ENCODE measurements at places on chromosomes 11 and 22.

- DNase-seq = no peak
Observed at GRCh38 chr11:129933891-129934290, 38.5 kb upstream of the NFRKB start.

DNA sequence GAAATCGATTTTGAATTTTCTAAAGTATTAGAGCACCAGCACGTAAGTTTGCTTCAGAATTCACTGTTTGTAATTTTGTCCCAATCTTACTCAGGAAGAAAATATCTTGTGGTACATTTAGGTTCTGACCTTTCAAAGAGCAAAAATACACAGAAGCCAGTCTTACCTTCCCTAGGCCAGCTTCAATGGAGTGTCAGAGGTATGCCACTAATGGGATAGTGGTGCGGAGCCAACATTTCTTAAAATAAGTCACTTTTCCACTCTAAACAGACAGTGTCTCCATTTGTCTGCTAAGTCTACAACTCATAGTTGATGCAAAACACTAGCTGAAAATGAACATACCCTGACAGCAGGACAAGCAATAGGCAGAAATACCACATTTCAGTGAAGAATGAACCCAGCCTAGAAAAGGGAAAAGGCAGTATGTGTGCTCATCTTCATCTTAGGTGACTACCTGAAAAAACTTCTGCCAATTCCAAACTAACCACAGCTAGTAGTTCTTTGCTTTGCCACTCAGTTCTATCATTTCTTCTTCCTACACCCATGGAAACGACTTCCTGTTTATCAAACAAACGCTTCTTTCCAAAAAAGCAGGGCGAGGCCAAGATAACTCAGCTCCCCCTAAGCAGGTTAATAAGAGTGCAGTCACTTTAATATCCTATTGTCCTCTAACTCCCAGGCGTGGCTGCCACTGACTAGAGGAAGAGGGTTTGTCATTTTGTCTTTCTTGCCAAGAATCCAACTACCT, 94.0 kb upstream of the APOA1 start:
- no peak for DNase-seq

DNA sequence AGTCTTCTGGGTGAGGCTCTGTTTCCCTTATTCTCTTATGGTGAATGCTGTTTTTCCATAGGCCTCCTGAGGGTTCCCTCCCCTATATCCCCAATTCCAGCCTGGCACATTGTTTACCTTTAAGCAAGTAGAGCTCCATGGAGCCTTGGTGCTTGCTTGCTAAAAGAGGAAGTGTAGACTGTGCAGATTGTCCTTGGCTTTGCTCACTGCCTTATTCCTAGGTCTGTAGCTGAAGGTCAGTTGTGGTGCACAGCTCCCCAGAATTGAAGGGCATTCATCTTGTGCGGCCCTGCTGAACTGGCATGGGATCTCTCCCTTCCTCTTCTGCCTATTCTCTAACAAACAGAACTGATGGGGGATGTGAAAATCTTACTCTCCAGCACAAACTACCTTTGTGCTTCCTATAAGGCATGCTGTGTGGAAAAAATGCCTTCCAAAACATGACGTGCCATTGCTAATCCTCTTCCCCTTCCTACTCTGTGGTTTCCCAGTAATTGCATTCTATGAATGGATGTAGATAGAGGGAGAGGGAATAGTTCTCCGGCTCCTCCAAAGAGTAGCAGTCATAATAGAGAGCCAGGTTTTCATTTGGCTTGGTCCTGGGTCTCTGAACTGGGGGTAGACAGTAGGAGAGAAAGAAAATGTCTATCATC, 34.2 kb upstream of the PLET1 start:
- DNase-seq = no peak

- DNase-seq = no peak
Observed at GRCh38 chr22:24154826-24155225, 26.5 kb upstream of the SUSD2 start.

DNA sequence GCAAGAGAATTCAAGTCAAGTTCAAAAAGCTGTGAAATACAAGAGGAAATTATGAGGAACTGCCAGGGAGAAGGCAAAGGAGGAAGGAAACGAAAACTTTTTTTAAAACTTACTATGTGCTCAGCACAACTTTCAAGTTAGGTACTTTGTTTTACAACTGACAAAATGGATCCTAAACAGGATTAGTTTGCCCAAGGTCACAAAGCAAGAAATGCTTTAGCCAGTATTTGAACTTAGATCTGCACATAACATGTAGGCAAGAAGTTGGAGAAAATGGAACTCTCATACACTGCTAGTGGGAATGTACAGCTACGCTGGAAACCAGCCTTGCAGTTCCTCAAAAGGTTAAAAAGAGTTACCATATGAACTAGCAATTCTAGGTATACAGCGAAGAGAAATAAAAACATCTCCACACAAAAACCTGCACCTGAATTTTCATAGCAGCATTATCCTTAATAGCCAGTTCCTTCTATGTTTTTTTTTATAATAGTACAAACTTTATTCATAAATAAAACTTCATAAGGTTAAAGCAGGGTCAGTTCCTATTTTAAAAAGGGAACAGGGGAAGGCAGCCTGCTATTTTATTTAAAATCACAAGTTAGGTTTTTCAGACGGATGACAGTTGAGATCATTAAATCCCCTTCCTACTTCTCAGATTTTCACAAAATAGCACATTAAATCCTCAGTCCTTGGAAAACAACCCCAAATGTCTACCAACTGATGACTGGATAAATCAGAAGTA, 19.2 kb downstream of the DDX6 start:
- DNase-seq = no peak

DNA sequence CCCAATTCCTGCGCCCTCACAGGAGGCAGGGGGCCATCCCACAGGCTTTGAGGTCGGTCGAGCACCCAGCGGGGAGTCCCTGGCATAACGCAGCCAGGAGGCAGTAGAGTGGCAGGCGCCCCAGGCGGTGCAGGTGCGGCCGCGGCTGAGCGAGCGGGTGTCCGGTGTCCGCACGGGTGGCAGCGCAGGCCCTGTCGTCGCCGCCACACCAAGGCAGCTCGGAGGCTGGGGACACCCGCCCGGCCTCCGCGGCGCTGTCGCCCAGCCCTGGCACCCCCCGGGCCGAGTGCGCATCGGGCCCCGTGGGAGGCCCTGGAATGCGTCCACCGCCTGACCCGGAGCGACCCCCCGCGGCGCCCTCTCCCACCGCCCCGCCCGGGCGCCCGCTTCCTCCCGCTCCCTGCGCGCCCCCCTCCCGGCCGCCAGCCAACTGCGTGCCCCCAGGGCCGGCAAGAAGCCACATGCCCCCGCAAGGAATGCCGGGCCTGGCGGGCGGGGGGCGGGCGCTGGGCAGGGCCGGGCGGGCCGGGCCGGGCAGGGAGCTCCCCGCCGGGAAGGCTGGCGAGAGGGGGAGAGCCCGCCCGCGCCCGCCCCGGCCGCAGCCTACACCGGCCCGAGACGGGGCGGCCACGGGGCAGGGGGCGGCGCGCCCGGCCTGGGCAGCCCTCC, 33.9 kb downstream of the PRDM11 start:
- no peak for DNase-seq

- no peak for DNase-seq
Observed at GRCh38 chr11:5550440-5551095, 2.2 kb upstream of the OR52H1 start.

DNA sequence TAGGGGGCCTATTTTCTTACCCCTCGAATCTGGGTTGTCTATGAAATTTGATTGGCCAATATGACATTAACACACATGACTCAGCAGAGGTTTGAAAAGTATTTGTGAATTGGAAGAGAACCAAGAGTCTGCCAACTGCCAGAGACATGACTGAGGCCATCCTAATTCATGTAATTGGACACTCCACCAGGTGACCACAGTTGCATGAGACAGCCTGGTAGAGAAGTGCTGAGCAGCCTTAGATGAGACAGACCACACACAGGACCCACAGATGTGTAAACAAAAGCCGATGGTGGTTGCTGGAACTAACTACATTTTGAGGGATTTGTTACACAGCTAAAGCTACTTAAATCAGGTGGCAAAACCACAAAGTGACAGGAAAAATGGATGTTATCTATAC, 855 bp upstream of the MS4A5 start:
- DNase-seq = no peak

DNA sequence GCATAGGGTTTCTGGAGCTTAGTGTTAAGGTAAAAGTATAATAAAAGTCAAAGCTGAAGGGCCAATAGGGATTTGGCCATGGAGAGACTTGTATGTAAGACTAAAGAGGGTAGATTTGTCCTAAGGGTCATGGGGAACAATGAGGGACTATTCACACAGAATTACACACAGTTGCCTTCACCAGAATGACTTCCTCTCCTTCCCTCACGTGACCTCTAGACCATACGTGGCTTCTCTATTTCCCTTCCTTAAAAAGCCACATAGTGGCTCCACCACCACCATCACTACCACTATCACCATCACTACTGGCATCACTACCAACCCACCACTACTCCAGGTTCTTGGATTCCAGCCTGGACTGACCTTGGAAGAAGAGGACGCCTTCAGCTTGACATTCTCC, 2.8 kb downstream of the HPX start:
- DNase-seq = no peak

- DNase-seq = peak; percentile 55
Observed at GRCh38 chr22:32265882-32266767, 11.0 kb upstream of the SLC5A4 start.

GRCh38 chr11:27153136-27153535, 112.5 kb downstream of the BBOX1 start:
- DNase-seq = no peak

GRCh38 chr11:27646051-27646818, 54.0 kb downstream of the BDNF start:
- no peak for DNase-seq

- no peak for DNase-seq
Observed at GRCh38 chr11:12784445-12784844, 110.2 kb downstream of the TEAD1 start.

All from activated T-cell treated with anti-CD3 and anti-CD28 coated beads, Interleukin-2, amount 50 U/mL, for 1 hour (primary cell).